ENCODE measurements at places on chromosomes 12 and 14. TPM values are rescaled to one million over a fixed set of nuclear protein-coding genes. Genes with fewer than 3 reads are reported as not detected.

DNA sequence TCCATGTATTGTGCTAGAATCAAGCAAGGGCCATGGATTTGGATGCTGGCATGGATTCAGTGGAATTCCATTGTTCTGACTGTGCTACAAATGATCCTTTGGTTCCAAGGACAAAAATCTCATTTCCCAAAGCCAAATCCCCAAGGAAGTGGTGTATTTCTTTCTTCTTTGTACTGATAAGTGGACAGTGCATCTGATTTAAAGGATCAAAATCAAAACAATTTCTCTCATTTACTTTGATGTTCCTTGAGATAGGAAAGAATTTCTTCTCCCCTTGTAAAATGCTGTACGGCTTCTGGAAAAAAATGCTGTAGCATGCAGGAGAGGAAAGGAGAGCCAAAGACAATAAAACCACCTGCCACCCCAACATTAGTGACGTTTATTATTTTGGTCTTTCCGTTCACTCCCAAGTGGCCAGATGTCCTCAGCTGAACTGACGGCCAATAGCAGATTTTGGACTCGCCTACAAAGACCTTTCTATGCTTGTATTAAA, 185.7 kb downstream of the PRKD1 start:
- DNase-seq: peak; percentile 88

- no peak for DNase-seq
These were observed 16.7 kb downstream of the DCAF4 start for GRCh38 chr14:72942934-72943333.

DNA sequence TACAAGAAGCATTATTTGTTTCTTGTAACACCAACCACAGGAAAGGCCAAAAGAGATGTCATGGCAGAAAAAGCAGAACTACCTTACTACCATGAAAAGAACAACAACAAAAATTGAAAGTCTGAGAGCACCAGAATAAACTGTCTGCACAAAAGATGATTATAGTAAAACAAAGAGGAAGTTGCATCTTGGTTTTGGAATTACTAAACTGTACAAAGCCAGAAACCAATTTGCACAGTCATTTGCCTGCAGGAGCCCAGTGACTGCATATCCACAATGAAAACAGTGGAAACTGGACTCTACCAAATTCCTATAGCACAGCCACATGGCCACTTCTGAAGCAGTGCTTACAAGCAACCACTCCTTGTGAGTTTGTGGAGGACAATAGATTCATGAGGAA, 276.2 kb downstream of the SSPN start:
- peak; percentile 34 for DNase-seq

IRAK3 gene
- total RNA-seq: 8.5 TPM

SNX6 gene
- total RNA-seq: 64.9 TPM

GRCh38 chr12:88579601-88580050, 645 bp downstream of the KITLG start:
- peak; percentile 60 for DNase-seq

OASL gene
- 0.22 TPM for total RNA-seq

DNA sequence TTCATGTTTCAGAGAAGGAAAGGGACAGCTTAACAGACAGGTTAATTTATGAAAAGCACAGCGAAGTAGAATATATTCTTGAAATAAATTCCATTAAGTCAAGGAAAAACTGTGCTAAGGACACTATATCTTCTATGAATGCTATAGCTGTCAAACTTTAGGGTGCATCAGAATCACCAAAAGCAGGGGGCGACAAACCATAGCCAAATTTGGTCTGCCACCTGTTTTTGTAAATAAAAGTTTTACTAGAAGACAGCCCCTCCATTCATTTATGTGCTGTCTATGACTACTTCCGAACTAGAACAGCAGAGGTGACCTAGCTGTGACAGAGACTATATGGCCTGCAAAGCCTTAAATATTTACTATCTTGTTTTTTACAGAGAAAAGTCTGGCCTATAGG, 25.9 kb downstream of the PPP4R3A start:
- no peak for DNase-seq

DNA sequence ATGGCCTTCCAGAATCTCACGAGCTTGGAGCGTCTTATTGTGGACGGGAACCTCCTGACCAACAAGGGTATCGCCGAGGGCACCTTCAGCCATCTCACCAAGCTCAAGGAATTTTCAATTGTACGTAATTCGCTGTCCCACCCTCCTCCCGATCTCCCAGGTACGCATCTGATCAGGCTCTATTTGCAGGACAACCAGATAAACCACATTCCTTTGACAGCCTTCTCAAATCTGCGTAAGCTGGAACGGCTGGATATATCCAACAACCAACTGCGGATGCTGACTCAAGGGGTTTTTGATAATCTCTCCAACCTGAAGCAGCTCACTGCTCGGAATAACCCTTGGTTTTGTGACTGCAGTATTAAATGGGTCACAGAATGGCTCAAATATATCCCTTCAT, 92.2 kb downstream of the FLRT2 start:
- DNase-seq: no peak

DNA sequence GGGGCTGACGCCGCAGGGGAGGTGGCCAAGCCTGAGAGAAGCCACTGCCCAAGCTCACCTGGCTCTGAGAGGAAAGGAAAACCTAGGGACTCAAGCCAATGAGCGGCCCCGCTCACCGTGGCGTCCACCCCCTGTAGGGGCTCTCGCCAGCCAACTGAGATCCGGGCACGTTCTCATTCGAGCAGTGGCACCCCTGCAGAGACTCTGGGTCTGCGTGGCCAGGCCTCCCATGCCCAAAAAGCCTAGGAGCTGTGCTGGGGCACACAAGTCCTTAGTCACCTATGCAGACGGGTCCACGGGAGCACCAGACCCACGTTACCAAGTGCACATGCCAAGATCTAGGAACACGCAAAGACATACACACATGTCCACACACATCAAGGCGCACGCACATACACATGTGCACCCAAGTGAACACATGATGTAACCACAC, 106.2 kb downstream of the NCOR2 start:
- no peak for DNase-seq

DNA sequence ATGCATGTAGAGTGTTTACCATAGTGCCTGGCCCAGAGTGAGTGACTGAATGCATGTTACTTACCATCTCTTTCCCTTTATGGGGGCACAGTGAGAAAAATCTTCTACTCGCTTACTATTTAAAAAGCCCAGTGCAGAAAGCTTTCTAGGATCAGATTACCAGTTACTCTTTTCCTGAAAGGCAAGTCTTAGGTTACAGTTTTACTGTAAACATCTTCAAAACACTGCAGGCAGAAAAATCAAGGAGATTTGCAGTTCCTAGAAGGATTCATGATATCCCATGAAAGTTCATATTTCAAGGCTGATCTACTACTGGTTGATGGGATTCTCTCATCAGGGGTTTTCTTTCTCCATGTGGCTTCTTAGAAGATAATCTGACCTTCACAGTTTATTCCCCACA, 29.3 kb upstream of the DAAM1 start:
- DNase-seq: no peak

- peak; percentile 4 for DNase-seq
These were observed 125.3 kb upstream of the NPAS3 start for GRCh38 chr14:32813401-32813800.

DNA sequence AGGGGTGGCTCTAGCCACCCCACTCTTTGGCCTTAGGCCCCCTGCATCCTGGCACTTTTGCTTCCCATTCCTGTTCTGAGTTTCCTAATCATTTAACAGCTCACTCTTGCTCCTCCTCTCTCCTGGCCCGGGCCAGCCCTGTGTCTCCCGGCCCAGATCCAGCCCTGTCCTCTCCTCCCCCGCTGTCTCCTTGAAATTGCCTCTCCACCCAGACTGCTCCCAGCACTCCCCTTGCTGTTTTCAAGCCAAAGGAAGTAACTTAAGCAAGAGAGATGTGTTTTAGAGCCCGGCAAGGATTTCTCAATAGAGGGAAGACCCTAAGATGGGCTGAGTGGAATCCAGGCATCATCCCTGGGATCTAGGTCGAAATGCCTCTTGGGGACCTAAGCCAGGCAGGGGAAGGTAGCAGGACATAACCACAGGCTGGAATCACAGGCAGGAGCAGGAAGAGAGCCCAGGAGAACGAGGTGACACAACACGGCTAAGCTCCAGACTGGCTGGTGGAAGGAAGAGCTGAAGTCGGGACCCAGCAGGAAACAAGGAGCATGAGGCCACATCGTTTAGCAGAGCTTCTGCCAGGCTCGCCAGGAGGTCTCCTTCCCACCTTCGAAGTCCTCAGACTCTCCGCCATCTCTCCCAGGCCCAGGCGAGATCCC, 2.0 kb upstream of the LRP1-AS start:
- DNase-seq: peak; percentile 17

- DNase-seq: peak; percentile 41
These were observed 711 bp downstream of the SBNO1 start for GRCh38 chr12:123363740-123364531.

DNA sequence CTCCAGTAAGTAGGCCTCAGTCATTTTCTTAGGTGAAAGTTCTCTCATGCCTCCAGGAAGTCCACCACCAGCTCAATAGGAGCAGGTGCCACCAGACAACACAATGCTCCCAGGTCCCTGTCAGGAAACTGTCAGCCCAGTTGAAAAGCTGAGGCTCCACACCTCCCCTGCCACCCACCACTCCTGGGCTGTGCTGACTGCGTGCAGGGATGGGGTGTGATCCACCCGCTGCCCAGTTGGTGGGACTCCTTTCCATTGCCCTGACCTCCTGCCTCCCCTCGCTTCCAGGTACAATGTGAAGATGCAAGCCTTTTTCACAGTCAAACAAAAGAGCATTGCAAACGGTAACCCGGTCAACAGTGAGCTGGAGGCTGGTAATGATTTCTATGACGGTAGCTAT, 64.8 kb upstream of the RIN3 start:
- no peak for DNase-seq

VPS37B gene
- total RNA-seq: 9.1 TPM

HOXC4 gene
- total RNA-seq: not detected

GRCh38 chr12:13780453-13780852, 200.9 kb downstream of the GRIN2B start:
- no peak for DNase-seq

DNA sequence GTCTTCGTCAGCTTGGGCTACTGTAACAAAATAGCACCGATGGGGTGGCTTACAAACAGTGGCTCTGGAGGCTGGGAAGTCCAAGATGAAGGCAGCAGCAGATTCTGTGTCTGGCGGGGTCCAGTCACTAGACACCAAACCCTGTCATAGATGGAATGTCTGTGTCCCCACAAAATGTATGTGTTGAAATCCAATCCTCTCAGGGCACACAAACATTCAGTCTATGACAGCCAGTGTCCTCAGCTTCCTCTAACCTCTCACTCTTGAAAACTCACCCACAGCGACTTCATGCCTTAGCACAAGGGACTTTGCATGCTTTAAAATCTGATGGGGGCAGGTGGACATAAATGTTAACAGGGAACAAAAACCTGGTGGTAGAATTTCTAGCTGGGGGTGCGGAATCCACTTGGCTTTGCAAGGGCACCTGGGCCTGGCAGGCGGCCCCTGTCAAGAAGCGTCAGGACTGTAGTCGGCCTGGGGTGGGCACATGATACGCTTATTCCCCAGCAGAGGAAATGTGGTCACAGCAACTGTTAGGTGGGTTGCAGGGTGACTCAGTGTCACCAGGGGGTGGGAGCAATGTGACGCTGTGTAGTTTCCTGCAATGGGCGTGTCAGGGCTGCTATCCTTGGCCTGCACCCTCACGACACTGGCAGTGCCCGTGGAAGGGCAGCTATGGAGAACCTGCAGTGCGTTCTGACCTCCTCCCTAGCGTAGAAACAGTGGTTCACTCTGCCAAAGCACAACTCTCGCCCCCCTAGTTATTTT, 17.7 kb downstream of the RIN3 start:
- peak; percentile 24 for DNase-seq

PMCH gene
- total RNA-seq: not detected
